ENCODE measurements at places on chromosomes 3 and 15.

DNA sequence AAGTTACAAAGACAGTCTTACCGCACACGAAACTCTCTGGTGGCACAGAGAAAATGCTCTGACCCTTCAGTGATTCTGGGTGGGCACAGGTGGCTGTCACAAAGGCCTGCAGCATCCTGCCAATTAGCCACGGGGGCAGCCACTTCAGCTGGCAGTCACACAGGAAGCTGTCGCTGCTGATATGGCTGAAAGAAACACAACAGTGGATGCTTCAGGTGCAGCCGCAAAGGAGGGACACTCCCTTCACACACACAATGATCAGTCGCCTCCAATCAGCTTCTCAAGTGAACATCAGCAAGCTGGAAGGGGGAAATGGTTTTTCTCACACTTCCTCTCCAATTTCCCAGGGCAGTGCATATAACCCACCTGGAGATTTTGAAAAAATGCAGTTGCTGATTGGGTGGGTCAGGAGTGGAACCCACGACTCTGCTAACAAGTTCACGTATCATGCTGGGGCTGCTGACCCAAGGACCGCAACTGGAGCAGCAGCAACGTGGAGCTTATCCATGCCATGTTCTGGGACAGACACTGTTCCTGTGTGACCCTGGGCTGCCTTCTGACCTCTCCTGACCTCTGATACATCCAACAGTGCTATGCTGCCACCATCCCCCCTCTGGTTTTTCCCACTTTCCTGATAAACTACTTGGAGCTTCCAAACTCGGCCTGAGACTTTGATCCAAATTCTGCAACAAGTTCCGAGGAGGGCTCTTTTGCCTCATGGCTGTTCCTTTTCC, 106.6 kb downstream of the LRIG1 start:
- no peak for DNase-seq

DNA sequence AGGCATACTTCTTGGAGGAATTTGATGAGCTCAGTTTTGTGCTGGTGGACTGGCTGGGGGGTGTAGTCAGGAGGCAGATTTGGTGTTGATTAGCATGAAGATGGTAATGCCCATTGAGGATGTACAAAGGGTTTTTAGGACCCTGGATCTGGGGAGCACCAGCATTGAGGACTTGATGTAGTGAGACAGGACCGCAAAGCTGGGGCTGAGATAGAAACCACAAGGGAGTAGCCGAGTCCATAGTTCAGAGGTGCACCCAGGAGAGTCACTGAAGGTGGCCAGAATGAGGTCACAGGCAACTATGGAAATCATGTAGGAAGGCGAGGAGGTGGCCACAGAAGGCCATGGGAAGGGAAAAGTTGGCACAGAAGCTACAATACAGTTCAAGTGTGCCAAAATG, 2.7 kb upstream of the CDC25A start:
- no peak for DNase-seq

DNA sequence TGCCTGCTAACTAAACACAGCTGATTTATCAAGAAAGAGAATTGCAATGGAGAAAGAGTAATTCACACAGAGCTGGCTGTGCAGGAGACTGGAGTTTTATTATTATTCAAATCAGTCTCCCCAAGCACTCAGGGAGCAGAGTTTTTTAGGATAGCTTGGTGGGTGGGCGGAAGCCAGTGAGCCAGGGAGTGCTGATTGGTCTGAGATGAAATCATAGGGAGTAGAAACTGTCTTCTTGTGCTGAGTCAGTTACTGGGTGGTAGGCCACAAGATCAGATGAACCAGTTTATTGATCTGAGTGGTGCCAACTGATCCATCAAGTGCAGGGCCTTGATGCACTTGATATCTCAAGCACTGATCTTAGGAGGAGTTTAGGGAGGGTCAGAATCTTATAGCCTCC, 891.9 kb upstream of the CADM2 start:
- no peak for DNase-seq

DNA sequence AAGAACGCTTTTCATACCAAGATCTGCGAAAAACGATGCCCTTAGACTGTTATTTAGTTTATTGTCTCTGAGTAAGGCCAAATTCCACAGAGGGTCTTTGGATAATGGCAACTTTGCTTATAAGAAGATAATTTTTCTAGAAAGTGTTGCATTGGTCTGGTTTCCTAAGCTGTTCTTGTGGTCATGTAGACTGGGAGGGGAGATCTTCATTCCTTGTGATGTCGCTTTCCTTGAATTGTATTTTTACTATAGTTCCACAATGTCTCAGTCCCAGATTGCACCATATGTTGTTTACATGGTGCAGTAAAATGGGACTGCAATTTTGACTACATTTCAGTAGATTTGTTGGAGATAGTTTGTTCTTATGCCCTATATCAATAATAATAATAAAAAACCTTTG, 28.8 kb upstream of the ST3GAL6 start:
- DNase-seq: no peak

GRCh38 chr3:9934235-9934621, 594 bp downstream of the CRELD1 start:
- no peak for DNase-seq

DNA sequence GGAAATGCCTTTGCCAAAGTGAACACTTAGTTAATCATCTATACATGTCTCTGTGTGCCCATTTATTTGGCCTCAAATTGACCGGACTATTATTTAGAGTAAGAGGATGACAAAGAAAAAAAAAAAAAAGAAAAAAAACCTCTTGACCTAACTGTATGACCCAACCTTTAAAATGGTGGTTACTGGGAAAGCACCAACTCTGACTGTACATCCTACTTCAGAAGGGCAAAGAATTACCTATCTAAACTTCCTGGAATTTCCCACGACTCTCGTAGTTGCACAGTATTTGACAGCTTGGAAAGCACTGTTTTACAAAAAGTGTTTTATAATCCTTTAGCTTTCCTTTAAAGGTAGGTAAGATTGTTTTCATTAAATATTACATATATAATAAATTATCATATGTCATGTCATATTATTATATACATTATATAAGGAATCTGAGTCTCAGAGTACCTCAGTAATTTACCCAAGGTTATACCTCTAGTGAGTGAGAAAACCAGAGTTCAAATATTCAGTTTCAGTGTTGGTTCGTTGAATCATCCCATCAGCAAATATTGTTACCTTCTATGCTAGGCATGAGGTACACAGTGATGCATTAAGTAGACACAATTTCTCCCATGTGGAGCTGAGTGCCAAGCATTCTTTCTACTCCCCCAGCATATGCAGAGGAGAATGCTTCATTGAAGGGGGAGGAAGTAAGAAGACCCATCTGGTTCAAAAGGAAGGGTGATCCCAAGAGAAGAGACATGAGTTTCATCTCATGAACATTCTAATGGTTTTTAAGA, 5.0 kb downstream of the BCL2A1 start:
- DNase-seq: no peak

- no peak for DNase-seq
Observed at GRCh38 chr3:45684327-45684892, 4.8 kb upstream of the SACM1L start.

GRCh38 chr15:41990243-41990605, 17.9 kb upstream of the EHD4 start:
- no peak for DNase-seq

GRCh38 chr15:85482894-85483293, 102.5 kb downstream of the AKAP13 start:
- DNase-seq: no peak

DNA sequence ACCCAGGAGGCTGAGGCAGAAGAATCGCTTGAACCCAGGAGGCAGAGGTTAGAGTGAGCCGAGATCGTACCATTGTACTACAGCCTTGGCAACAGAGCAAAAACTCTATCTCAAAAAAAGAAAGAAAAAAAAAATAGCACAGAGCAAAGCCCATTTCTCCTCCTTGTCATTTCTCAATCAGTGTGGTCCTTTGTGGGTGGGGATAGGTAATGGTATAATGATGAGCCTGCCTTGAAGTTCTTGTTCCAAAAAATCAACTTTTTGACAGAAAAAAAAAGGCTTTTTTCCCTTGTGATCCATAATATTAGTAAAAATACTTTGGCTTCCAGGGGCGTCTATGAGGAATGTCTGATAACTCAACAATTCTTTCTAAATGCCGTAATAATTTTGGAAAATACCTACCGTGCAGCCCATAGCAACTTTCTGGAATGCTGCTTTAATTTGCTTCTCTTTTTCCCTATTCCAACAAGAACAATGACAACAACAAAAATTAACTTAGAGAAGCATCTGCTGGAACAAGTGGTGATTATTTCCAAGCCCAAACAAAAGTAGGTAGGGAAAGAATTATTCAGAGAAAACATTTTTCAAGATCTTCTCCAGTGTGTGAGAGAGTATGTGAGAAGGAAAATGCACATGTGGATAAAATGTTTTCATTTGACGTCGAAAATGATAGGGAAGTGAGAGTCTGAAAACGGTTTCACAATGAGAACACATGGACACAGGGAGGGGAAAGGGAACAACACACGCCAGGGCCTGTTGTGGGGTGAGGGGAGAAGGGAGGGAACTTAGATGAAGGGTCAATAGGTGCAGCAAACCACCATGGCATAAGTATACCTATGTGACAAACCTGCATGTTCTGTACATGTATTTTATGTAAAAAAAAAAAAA, 337.8 kb downstream of the RBMS3 start:
- no peak for DNase-seq
